Cortex of kidney (tissue), 1 donor: ENCODE measurements at places on chromosomes 3 and 15.

GRCh38 chr3:141729240-141729639, 8.9 kb upstream of the RNF7 start:
- no peak for DNase-seq

DNA sequence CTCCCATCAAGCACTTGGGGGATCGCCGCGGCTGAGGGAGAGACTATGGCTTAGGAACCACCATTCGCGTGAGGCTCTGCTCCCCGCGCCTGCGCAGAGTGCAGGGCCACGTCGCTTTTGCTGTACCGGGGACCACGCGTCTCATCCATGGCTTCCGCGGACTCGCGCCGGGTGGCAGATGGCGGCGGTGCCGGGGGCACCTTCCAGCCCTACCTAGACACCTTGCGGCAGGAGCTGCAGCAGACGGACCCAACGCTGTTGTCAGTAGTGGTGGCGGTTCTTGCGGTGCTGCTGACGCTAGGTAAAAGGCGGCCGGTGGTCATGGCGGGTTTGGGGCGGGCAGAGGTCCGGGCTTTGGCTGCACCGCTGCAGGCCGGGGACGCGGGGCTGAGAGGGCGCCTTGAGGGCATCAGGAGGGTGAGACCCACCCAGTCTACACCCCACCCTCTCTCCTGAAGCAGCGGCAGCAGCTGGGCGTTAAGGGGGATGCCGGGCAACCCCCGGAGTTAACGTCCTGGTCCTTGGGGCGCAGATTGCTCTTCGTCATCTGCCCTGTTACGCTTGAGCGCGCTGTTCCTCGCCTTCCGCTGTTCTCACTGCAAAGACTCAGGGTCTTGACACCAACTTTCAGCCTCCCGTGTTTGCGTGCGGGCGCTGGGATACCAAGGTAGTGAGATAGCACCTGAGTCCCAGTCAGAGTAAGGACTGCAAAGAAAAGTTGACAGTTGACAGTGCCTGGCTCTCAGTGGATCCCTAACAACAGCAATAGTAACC, at the start of gene SRPRB:
Gene SRPRB (plus strand): TSS at position 114 of the 774 bp plus-strand sequence. CDS start 34 bp downstream, at position 148.
- peak; percentile 64 for DNase-seq

DNA sequence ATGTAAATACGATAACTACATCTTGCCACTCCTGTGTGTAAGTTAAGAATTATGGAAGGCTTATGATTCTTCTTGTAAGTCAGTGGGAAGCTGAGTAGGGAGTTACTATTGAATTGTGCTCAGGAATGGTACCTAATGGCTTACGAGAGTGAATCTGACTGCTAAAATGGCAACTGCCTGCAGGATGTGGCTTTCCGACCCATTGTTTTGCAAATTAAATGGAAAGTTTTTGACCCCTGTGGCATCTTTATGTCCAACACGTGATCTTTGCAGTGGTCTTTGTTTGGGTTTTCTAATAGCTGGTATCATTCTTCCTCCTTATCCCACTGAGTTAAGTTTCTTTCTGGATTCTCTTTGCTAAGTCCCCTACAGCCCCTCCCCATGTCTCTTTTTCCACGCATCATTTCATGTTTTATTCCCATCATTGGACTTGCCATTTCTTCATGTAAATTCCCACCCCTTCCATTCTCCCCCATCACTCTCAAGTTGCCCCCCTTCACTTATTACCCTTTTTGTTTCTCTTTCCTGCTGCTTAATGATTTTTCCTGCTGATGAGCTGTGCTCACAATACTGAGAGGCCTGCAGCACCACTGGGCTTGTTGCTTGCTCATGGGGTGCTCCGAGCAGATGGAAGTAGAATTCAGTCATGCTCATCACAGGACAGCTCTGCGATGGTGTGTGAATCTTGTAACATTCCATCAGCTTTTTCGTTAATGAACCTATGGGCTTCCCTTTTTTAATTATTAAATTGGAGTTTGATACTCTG, 428.2 kb upstream of the IL12A start:
- DNase-seq, result no peak

- no peak for DNase-seq
These were observed 48.8 kb upstream of the SRGAP3 start for GRCh38 chr3:9298236-9298635.

DNA sequence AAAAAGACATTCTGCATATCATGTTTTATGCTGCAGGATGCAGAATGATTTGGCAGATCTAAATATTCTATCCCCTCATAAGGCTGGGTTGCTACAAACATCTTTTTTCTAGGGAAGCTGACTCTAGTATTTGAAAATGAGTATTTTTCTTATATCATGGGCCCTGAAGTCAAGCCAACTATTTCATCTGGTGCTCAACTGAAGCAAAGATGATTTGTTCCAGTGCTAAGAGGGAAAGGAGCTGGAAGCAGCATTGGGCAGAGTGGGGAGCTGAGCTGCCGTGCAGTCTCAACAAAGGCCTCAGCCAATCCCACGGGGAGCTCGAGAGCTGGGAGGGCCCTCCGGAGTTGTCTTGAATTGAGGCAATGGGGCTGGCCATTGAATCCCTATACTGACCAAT, 155.3 kb upstream of the SLCO3A1 start:
- DNase-seq, result no peak

GRCh38 chr3:160475884-160476283, 26.3 kb upstream of the TRIM59 start:
- no peak for DNase-seq

- DNase-seq, result no peak
These were observed 187.3 kb downstream of the UBE2E2 start for GRCh38 chr3:23390446-23390845.

DNA sequence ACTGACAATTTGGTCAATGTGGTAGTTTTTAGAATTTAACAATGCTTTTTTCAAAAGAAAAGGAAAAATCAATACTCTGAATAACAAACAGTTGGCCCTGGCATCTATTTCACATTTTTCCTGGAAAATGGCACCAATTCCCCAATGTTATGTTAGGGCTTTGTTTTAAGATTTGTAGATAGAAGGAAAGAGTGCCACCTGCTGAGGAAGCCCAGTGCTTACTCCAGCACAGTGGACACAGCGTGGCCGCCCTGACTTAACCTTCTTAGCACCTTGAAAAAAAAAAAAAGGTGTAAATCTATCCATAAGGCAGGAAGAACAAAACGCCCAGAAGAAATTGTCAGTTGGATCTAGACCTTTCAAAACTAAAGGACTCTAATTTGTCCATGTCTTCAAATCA, 110.7 kb upstream of the CNTN4 start:
- DNase-seq, result no peak

- DNase-seq, result no peak
These were observed 768.1 kb downstream of the GBE1 start for GRCh38 chr3:80993241-80993945.
